NCI-H1092 (cell line): ENCODE measurements at places on chromosomes 12 and 14.

DNA sequence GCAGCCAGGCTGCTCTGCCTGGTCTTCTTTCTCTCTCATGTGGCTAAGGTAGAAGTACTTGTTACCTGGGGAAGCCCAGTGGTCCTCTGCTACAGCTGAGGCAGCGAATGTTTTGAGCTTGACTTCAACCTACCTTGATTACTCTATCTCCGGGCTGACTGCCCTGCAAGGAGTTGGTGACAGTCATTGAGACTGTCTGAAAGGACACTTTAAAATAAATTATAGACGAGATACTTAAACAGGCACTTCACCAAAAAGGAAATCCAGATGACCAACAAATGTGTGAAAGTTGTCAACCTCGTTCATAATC, 474 bp upstream of the CIT start:
- no peak for DNase-seq

GRCh38 chr12:123962513-123962912, 10.1 kb downstream of the CCDC92 start:
- DNase-seq = no peak

- DNase-seq = no peak
These were observed 228.2 kb upstream of the PPFIA2 start for GRCh38 chr12:81987371-81987770.

DNA sequence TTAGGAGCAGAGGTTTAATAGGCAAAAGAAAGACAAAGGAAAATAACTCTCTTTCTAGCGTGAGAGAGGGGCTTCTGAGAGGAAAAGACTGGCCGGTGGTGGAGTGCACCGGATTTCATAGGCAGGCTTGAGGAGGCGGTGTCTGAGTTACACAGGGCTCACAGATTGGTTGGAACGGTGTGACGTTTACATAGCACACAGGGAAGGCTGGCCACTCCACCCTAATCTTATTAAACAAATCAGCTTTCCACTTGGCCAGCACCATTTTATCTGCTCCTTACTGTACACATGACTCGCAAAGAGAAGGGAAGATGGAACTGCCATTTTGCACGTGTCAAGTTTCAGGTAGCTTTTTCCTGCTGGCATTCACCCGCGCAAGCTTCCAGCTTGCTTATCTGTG, 587.7 kb downstream of the RPL10L start:
- DNase-seq = no peak

DNA sequence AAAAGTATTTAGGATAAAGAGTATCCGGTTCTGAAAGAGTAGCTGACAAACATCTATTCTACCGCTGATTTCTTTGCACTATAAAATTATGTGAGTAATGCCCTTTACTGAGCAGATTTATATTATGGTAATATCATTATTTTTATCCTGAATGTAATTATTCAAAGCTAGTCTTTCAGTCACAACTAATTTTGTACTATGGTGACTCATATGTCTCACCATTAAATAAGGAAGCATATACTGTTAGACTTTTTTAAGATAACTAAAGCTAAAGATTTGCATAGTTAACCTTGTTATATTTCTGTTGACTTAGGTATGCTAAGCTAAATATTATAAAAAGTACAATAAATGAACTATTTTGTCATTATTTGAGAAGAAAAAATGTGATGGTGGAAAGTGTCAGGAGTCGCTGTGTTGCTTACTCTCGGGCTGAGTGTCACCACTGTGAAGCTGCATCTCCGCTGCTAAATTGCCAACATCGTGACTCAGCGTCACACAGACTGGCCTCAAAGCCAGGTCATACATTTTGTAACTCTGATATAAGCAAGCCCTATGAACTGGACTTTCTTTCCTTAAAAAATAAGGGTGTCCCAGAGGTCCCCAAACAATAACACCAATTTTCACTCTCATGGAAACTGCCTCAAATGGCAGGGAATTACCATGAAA, 69.1 kb upstream of the SSTR1 start:
- no peak for DNase-seq

- DNase-seq = no peak
These were observed 10.4 kb downstream of the CPNE6 start for GRCh38 chr14:24081739-24082211.

GRCh38 chr12:49058366-49059044, 2.1 kb downstream of the KMT2D start:
- no peak for DNase-seq

DNA sequence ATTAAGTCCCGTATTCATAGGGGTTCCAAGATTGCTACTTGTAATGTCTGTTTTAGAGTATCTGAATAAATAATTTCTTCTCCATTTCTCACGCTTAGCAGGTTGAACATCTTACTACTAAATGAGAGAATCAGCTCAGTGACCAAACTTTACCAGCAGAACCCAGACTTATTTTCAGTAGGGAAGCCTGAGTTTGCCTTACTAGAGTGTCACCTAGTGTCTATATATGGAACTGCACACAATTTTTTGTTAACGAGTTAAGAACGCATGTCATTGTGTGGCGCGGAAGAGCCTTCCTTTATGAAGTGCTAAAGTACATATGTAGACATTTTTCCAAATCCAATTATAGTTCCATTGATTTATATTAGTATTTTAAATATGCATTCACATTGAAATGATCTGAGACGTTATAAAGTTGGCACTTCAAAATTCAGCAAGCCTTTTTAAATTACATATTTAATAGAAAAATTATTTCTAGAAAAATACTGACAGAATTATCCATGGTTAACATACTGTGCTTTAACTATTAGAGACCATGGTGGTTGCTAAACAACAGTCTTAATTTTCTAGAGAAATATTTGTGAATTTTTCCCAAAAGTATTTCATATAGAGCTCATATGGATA, 88.3 kb downstream of the RPS29 start:
- DNase-seq = peak; percentile 75

DNA sequence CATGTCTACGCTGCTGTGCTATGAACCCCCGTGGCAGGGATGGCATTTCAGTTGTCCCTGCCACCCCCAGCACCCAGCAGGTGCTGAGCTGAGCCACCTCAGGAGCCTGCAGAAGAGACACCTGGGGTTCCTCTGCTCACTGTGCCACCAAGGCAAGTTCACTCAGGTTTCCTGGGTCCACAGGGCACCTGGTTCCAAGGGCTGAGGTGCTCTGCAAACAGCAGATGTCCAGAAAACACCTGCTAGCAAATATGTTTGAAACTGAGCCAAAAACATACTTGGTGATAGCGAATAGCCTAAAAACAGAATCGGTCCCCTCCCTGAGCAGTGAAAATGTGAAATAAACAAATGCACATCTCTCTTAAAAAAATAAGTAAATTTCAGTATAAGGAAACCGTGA, 35.6 kb upstream of the GPR68 start:
- DNase-seq = peak; percentile 41

DNA sequence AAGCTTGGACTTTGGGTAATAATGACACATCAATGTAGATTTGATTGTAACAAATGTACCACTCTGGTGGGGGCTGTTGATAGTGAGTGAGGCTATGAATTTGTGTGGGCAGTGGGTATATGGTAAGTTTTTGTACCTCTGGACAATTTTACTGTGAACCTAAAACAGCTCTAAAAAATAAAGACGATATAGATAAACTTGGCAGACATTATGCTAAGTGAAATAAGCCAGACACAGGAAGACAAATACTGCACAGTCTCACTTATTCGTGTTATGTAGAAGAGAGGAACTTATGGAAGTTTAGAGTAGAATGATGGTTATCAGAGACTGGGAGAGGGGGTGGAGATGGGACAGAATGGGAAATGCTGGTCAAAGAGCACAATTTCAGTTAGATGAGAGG, 8.7 kb downstream of the KRT6C start:
- no peak for DNase-seq

DNA sequence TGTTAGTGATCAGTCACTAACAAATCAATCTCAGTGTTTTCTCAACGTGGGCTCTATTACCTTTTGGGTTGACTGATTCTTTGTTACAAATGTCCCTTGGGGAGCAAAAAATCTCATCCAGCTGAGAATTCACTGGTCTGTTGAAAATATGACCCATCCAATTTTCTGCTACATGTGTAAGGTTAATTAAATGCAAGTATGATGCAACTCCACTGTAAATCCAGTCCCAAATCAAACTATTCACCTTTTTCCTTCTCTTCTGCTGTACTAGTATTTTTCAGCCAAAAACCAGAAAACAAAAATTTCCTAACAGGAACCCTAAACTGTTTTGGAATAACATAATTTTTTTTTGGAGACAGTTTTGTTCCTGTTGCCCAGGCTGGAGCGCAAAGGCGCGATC, 2.2 kb downstream of the ERH start:
- DNase-seq = no peak
